ENCODE measurements at places on chromosomes 12 and 14.
A peak's percentile ranks its signal among the peaks of the same experiment; 100 is the strongest.

DNA sequence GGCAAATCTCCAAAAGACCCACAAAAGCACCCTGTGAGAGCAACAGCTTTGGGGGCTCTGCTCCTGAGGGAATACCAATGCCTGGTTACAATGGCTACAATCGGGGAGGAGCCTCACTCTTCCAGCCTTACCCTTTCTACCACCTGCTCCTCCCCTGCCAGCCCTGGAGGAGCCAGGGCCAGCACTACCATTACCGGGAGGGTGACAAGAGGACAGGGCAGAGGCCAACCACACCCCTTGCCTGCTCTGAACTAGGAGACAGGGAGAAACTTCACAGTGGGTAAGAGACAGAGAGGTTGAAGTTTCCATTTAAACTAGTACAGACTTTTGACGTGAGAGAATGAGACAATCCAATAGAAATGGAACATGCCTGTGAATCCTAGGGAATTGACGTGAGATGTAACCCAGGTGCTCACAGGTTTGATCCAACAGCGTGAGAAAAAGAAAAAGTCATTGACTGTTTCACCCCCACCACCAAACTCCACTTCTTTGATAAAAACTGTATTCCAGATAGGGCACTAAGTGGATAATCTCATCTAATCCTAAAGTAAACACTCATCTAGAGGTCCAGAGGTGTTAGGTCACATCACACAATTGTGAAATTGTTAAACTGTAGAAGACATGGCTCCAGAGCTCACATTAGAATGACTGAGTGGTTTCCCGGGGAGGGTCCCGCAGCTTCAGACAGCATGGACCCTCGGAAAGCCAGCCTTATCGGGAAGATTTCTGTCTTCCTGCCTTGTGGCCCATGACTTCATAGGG is 8.4 kb upstream of the TC2N start:
- DNase-seq, result no peak

GRCh38 chr14:63922696-63923421 is 70.1 kb downstream of the SYNE2 start:
- no peak for DNase-seq

- DNase-seq, result peak; percentile 30
Measured at GRCh38 chr12:42568952-42569915, 20.3 kb downstream of the PRICKLE1 start.

DNA sequence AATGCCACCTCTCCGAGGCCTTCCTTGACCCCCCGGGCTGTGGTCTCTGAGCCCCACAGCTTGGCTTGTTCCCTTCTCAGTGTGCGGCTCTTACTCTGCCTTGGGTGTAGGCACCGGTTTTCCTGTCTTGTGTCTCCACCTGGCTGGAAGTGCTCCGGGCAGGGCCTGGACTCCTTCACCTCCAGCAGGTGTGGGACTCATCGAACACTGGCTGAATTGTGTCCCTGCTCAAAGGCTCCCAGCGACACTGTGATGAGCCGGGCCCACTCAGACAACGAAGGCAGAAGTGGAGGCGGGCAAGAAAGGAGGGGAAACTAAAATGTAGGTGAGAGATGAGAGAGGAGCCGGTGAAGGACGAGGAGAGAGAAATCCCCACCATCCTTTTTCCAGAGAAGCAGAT is 18.0 kb downstream of the TMEM63C start:
- DNase-seq, result no peak

DNA sequence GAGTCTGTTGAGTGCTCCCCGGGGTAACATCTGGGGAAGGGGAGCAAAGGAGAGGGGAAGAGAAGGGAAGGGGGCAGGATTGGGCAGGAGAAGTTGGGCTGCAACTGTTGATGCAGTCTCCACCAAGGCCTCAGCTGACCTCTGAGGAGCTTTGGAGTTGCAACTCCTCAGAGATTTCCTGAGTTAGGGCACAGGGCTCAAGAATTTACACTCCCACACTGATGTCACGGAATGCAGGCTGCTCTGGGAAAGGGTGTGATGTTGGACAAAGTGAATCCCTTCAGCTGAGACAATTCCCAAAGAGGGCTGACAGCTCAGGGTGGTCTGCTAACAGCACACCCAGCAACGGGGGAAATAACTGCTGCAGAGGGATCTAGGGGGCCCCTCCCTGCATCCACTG is 295.6 kb downstream of the PCNX1 start:
- no peak for DNase-seq
